ENCODE measurements at places on chromosomes 11 and 22.
A peak's percentile ranks its signal among the peaks of the same experiment; 100 is the strongest.

DNA sequence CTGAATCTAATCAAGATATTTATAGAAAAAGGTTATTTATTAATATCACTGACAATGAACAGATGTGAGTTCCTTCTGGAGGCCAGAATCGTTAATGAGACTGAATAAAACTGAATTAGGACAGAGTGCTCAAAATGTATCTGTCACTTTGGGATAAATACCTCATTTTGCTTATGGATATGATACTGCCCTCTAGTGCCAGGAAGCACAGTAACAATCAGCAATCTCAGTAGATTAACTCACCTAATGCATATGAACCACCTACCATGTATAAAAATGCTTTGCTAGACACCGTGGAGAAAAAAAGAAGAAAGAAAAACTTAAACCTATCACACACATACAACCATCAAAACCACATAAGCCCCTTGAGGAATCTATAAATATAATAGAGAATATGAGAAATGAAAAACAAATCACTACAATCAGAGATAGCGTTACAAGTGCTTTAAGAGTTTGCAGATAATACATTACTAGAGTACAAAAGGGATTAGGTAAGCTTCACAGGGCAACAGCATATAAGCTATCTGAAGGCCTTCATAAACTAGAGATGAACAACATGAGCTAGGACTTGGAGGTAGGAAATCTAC, 117.4 kb downstream of the SGSM3 start:
- DNase-seq, result no peak

- no peak for DNase-seq
Measured at GRCh38 chr22:20153945-20154344, 3.1 kb upstream of the CCDC188 start.

DNA sequence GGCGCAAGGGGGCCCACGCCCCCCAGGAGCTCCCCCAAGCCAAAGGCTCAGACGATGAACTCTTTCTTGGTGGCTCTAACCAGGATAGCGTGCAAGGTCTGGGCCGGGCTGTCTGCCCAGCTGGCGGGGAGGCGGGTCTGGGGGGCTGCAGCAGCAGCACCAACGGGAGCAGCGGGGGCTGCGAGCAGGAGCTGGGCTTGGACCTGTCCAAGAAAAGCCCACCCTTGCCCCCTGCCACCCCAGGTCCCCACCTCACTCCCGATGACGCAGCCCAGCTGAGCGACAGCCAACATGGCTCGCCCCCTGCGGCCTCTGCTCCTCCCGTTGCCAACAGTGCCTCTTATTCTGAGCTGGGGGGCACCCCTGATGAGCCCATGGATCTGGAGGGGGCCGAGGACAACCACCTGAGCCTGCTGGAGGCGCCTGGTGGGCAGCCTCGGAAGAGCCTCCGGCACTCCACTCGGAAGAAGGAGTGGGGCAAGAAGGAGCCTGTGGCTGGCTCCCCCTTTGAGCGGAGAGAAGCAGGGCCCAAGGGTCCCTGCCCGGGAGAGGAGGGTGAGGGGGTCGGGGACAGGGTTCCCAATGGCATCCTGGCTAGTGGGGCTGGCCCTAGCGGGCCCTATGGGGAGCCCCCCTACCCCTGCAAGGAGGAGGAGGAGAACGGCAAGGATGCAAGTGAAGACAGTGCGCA, 21.6 kb upstream of the TMEM191C start:
- DNase-seq, result no peak

- no peak for DNase-seq
Measured at GRCh38 chr11:132196928-132197327, 826.5 kb downstream of the NTM start.

DNA sequence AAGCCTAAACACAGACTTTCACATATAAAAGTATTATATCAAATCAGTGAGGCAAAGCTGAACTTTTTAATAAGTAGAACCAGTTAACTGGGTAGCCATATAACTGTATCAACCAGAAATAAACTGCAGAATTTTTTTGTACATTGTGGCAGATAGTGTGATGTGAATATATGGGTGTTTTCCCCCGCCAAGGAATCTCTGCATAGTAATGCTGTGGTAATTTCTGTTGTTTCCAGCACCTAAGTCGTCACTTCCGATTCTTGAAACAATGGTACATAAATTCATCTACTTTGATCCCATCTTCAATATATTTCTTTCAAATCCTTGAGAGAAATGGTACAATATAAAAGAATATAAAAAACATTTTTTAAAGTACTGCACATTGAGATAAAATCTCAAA, 39.6 kb downstream of the NARS2 start:
- DNase-seq, result no peak

- DNase-seq, result no peak
Measured at GRCh38 chr22:18995327-18995711, 59.2 kb upstream of the PRODH start.

GRCh38 chr11:17386331-17387084, 2.0 kb downstream of the KCNJ11 start:
- no peak for DNase-seq

DNA sequence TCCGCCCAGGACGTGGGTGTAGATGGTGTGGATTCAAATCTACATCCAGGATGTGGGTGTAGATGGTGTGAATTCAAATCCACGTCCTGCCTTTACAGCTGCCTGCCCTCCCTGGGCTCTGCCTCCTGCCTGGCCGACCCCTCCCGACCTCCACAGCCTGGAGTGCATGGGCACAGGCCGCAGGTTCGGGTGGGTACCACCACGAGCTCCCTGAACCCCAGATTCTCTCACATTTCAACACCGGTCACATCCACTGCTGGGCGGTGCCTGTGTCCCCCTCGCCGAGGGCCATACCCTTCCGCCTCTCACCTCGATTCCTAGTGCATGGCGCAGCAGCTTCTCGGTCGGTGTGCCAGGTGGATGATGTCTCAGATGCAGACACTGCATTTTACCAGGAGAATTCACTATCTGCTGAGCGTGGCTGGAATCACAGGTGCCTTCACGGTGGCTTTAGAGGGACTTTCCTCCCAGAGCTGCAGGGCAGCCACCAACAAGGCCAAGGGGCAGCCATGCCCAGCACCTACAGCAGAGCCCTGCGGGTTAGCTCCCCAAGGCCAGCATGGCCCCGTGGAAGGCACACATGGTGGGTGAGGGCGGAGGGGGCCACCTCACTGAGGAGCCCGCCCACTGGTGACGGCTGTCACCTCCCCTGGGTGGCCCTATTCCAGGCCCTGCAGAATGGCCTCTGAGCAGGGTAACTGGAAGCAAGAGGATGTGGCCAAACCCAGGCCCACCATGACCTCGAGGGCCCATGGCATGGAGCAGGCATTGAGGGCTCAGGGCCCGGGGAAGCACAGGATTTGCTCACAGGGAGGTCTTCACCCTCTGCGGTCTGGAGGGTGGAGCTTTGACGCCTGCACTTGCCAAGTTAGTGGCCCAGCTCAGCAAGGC, 638.5 kb downstream of the TBC1D22A start:
- no peak for DNase-seq

- DNase-seq, result no peak
Measured at GRCh38 chr11:19323502-19323901, 82.8 kb upstream of the E2F8 start.

DNA sequence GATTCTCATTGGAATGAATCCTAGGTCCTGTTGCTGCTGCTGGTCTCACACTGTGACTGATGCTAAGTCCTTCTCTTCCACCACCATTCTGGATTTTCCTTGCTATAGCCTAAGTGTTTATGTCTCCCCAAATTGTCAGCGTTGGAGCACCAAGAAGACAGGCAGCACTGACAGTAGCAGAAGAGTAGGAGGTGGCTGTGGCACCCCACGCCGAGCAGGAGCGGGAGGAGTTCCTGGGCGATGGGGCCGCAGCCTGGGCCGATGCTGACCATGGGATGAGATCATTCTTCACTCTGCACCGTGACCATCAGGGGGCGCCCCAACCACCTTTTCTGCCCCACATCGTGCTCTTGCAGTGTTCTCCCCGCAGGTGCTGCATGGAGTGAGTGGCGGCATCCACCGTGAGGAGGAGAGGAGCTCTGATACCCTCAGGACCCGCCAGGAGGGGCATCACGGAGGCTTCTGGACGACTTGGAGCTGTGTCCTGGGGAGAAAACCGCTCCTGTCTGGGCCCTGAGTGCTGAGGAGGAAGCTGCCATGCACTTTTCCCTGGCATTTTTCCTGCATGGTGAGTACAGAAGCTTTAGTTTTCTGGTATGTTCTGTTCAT, 57.0 kb downstream of the LRRC74B start:
- peak; percentile 66 for DNase-seq

All from GM12892 (cell line).